Activated CD4-positive, alpha-beta T cell treated with anti-CD3 and anti-CD28 coated beads, Interleukin-10, Interleukin-2, amounts not matched to agents 100 ng/mL and 50 ng/mL, durations not matched to agents 16 hours and 8 hours (primary cell): ENCODE measurements at places on chromosomes 4 and X.

- no peak for DNase-seq
Observed at GRCh38 chr4:39846120-39846519, 131.6 kb downstream of the PDS5A start.

- DNase-seq = no peak
Observed at GRCh38 chr4:145552181-145552822, 66.9 kb upstream of the MMAA start.

GRCh38 chrX:40298069-40298468, 200.3 kb upstream of the BCOR start:
- DNase-seq = no peak

- no peak for DNase-seq
Observed at GRCh38 chrX:131918839-131919238, 104.3 kb upstream of the STK26 start.

- no peak for DNase-seq
Observed at GRCh38 chr4:148124512-148124911, 317.7 kb downstream of the NR3C2 start.

DNA sequence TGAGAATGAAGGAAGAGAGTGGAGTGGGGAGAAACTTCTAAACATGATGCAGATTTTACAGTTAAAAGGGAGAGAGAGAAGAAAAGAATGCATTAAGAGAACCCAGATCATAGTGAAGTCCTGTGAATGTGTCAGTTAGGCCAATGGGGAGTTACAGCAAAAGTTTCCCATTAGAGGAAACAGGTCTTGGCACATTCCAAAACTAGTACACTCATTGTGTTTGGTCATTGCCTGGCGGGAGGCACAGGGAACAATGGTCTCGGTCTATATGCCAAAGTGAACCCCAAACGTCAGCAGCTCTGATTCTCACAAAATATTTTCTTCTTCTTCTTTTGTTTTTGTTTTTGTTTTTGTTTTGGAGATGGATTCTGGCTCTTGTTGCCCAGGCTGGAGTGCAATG, 284.5 kb upstream of the CTSO start:
- no peak for DNase-seq

GRCh38 chr4:7244751-7245320, 52.5 kb downstream of the SORCS2 start:
- no peak for DNase-seq

GRCh38 chrX:2320580-2321327, 180.0 kb downstream of the DHRSX start:
- DNase-seq = no peak

- DNase-seq = peak; percentile 67
Observed at GRCh38 chrX:154372612-154373022, 1.8 kb downstream of the FLNA start.

- DNase-seq = no peak
Observed at GRCh38 chr4:8372506-8372905, 68.0 kb downstream of the ACOX3 start.

DNA sequence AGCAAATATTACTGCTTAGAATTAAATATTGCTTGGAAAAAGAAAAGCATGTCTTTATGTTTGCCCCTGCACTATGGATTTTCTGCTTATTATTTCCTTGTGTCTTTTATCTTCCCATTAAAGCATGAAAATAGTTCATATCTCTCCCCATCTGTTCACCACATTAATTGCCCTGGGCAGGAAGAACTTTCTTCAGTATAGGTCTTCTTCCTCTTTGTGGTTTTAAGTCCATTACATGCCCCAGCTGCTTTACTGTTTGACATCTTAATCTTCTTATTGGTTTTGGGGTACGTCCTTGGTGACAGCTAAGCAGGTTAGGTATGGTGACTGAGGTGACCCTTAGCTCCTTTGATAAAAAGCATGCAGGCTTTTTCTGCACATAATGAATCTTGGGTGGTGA, 157.3 kb downstream of the AASDH start:
- no peak for DNase-seq

DNA sequence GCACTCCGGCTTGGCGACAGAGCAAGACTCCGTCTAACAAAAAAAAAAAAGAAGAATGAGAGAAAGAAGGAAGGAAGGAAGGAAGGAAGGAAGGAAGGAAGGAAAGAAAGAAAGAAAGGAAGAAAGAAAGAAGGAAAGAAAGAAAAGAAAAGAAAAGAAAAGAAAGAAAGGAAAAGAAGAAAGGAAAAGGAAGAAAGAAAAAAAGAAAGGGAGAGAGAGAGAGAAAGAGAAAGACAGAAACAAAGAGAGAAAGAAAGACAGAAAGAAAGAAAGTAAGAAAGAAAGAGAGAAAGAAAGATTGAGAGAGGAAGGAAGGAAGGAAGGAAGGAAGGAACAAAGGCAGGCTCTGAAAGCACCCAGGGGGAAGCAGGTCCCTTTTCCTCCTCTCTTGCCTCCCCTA, 336.6 kb upstream of the GATB start:
- no peak for DNase-seq

DNA sequence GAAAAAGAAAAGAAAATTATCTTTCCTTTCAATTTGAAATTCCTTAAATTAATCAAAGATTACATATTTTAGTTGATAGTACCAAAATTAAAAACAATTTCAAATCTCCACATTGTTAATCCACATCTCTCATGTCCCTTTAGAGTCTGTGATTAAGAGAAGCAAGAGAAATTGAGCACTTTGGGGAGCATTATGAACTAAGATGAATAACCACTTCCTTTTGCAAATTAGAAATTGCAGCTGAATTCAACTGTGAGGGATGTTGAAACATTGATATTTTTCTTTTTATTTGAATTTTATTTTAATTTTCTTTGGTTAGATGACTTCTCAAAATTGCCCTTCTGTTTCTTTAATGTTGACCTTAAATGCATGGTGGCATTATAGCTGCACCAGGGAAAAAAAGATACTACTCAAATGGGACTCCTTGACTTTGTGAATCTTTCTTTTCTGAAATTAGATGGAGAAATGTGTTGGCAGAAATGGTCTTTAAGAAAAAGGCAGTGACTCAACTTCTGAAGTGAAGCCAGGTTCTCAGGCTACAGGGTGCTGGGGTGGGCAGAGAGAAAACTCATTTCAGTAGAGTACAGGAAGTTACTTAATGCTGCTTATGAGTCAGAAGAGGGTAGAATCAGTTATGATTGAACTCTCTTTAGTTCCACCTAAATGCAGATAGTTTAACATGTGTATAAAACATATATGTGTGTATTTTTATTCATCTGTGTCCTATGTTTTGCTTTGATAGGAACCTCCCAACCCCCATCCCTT, 92.0 kb upstream of the TNIP3 start:
- DNase-seq = peak; percentile 94

DNA sequence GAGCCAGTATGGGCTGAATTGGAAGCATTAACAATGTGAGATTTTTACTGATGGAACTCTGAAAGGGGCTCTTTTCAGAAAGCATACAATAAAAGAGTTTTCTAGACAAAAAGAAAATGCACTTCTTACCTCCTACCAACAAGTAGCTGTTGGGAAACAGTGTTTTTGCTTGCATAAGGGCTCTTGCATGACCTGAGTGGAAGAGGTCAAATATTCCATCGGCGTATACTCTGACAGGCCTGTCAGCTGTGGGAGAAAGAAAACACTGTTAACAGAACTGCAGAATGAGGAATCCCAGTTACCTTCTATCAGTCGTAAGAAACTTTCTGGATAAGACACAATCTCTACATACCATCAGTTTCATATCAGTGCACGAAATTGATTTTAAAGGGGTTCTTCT, 39.5 kb downstream of the PCYT1B start:
- DNase-seq = no peak

- DNase-seq = no peak
Observed at GRCh38 chr4:2843941-2844584, 419 bp downstream of the ADD1 start.

DNA sequence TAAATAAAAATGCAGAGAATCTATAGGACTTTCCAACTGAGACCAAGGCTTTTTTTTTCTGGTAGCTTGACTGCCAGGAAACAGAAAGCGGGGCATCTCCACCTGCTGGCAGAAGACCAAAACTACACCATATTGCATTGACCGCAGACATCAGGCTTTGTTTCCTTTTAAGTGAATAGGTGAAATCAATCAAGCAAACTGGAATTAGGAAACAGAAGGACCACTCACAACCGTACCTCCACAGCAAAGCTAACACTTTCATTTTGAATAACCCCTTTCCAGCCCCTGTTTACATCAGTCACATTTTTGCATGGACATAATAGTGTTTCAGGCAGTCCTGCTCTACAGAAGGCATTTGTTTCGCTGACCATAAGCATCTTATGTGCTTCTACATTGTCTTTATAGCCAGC, 218.2 kb downstream of the IDS start:
- peak; percentile 71 for DNase-seq

GRCh38 chr4:5709207-5709575, 832 bp upstream of the EVC2 start:
- DNase-seq = no peak

DNA sequence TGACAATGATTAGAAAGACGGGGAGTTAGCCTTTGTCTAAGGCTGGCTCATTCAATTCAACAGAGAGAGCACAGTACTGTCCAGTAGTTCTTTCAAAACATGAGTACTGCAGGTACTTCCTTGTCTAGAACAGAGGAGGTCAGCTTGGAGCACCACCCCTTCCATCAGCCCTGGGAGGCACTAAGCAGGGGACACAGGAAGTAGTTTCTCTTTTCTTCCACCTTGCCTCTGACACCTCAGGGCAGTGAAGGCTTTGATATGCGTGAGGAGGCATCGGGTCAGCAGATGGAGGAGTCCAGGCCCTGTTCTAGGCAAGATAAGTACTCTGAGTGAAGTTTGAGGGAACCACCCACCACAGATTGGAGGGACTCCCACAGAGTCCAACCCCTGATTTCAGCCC, 33.1 kb downstream of the MAGEB10 start:
- DNase-seq = no peak

DNA sequence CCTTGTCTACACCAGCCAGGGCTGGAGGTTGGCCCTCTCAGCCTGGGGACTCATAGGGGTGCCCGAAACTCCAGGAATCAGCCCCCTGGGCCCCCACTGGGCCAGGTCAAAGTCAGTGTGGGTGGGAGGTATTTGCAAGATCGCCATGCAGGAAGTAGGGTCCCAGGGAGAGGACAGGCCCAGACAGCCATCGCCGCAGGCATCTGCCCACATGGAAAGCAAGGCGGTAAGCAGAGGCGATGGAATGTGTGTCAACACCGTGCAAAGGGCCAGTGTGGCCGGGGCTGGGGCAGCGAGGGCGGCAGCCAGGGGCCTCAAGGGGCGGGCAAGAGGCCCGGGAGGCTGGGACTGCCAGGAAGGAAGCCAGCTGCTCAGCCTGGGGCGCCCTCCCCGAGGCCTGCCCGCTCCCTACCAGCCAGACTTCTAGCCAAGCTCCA, 19.3 kb upstream of the DUSP9 start:
- no peak for DNase-seq

DNA sequence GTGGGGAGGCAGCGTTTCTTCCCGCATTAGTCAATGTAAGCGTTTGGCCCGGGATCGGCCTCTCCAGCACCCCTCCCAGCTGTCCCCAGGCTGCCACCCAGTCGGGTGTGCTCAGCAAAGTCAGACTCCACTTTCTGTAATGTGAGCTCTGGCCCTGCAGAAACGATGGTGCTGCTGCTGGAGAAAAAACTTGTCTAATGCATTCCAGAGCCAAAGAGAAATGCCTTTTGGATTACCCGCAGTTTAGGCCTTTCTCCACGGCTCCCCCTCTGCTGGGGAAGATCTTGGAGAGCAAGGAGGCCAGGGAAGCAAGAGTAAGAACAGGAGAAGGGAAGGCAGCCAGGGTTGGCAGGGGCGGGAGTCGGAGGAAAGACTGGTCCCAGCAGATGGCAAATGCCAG, 55.2 kb downstream of the ELF4 start:
- no peak for DNase-seq

- DNase-seq = no peak
Observed at GRCh38 chrX:65990702-65991101, 49.2 kb downstream of the VSIG4 start.

DNA sequence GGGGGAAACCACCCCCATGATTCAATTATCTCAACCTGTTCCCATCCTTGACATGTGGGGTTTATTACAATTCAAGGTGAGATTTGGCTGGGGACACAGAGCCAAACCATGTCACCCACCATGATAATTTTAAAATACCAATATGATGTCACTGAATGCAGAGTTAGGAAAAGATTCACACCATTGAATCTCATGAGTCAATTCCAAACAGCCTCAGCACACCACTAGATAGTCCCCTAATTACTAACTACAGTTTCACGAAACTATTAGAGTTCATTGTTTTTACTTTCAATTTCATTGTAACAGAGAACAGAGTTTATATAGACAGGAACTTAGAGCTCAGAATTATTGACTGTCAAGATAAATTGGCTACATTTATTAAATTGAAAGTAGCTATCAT, 410.2 kb downstream of the FAM47A start:
- peak; percentile 16 for DNase-seq

GRCh38 chrX:46953597-46953996, 41.4 kb downstream of the JADE3 start:
- DNase-seq = no peak

DNA sequence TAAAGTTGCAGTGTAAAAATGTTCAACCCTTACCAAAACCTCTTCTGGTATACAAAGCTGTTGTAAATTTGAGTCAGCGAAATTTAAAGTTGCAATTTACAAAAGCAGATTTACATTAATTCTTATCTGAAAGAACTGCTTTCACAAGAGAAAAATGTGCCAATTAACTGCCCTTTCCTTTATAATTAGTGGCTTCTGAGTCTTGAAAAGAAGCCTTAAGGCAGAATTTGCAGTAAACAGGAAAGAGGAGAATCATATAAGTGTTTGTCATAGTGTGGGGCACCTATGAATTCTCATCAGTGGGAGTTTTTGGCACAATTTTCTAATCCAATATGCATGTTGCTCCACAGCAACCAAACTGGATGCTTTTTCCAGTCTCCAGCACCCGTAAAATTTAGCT, 125.3 kb upstream of the GABRG1 start:
- DNase-seq = no peak
